Activated CD8-positive, alpha-beta memory T cell treated with anti-CD3 and anti-CD28 coated beads, Interleukin-2, amount 50 U/mL, for 48 hours (primary cell): ENCODE measurements at places on chromosomes 16 and 17.

- DNase-seq: no peak
These were observed 6.5 kb downstream of the SLC47A2 start for GRCh38 chr17:19709841-19710240.

DNA sequence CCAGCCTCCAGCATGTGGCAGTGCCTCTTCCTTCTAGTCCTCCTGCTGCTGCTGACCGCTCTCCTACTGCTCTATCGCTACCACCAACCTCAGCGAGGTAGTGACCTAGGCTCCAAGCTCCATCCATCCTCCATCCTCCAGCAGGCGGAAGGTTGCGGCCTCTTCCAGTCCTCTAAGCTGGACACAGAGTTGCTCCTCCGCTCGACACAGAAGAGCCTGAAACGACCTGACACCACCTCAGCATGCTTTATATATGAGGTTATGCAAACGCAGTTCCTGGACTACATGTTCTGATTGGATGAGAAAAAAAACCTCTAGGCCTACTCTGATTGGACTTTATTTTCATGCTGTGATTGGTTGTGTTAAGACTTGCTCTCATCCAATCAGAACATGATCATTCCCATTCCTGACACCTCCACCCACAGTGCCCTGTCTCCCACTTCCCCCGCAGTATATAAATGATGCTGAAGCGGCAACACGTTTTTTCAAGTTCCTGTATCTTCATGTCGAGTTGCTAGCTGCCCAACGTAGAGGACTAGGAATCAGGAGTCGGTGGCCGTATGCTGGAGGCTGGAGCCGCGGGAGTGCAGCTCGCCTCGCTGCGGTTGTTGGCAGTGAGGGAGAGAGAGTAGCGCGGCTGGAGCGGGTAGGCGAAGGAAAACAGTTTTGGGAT is 398.1 kb downstream of the KCNJ18 start:
- no peak for DNase-seq

DNA sequence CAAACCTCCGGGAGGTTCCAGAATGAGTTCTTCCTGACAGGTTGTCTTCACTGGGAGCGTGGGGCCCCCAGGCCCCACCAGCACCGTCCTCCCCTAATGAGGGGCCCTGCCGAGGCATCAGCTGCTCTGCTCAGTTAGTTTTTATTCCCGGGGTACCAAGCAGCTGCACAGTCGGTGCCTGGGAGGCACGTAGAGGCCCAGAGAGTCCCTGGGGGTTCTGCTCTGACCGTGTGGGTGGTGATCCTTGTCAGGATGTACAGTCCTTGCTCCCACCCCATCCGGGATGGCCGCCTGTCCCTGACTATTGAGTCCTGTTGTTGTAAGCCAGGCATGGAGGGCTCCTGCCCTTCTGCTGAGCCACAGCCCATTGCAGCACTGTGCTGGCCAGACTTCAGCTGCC is 18.5 kb downstream of the NMRAL1 start:
- no peak for DNase-seq

GRCh38 chr16:25023556-25023955 is 8.4 kb upstream of the ARHGAP17 start:
- no peak for DNase-seq

DNA sequence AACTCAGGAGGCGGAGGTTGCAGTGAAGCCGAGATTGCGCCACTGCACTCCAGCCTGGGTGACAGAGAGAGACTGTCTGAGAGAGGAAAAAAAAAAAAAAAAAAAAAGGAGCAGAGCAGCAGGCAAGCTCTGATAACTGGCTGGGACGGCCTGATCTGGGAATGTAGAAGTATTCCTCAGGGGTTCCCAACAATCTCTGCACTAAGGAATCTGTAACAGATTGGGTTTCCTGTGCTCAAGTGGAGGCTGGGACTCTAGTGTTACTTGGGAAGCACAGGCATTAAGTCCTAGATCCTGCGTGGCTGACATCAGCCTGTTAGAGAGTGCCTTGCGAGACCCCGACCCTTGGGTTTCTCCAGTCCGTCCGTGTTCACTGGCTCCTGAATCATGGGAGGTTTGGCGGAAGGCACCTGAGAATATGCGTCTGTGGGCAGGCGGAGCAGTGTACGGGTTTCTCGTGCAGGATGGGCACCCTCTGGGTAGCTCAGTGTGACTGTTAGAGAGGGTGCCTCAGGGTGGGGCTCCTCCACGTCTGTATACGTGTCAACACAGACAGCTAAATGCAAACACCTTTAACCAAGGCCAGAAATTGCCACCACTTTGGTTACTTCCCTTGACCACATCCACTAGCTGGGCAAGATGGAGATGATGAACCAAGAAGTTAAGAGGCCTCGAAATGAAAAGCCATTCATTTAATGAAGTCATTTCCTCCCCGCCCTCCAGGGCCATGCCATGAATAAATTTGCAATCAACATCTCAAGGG is 174.9 kb upstream of the RPL38 start:
- DNase-seq: no peak

DNA sequence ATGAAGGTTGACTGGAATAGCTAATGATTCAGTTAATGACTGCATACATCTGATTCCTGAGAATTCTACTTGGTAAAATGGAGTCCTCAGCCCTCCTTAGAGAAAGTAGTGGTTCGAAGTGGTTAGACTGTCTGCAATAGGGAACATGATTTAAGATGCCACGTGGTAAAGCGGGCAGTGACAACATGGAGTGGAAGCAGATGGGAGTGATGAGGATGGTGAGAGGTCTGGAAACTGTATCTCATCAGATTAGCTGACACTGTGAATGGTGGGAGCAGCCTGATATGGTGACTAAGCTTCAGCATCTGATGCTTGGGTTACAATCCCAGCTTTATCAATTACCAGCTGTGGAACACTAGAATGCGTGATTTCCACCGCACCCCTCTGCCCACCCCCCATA is 8.4 kb downstream of the CDH11 start:
- DNase-seq: no peak

- peak; percentile 74 for DNase-seq
These were observed 385 bp downstream of the CFAP119 start for GRCh38 chr16:30761427-30761927.

- no peak for DNase-seq
These were observed 16.2 kb downstream of the ITGA3 start for GRCh38 chr17:50072130-50072529.

- DNase-seq: peak; percentile 47
These were observed 16.3 kb upstream of the MAP3K14 start for GRCh38 chr17:45332989-45333701.

DNA sequence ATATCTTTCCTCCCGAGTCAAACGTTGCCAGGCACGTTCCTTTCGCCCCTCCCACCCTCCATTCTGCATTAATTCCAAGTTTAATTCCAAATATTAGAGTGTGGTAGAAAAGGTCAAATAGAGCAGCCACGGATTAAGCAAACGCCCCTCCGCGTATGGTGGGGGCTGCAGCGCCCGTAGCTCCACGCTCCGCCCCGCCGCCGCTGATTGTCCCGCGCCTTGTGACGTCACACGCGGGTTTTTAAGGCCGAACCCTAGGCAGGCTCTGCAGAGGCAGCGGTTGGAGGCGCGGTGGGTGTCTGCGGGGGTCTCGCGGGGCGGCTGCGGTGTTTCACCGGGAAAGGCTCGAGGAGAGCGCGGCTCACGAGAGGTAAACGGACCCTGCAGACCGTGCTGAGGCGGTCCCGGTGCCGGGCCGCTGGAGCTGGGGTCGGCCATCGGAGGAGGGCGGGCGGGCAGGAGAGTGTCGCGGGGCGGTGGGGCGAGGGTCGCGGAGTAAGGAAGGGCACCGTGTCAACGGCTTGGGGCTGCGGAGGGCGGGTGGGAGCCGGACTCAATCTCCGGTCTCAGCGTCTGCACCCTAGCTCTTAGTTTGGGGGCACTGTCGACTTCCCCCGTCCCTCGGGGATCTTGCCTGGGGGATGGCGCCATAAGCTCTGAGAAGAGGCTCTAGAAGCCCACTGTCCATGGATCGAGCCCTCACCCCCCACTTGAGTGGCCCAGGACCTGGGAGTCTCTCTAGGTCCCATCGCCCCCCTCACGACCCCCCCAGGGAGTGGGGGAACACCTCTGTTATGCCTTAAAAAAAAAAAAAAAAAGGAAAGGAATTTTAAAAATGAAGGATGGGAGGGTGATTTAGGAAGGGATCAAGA is at the start of gene ARL4D:
TSS of gene ARL4D (plus strand) at position 270 of the 872 bp plus-strand sequence. CDS start 740 bp downstream, outside the sequence.
- DNase-seq: peak; percentile 92

DNA sequence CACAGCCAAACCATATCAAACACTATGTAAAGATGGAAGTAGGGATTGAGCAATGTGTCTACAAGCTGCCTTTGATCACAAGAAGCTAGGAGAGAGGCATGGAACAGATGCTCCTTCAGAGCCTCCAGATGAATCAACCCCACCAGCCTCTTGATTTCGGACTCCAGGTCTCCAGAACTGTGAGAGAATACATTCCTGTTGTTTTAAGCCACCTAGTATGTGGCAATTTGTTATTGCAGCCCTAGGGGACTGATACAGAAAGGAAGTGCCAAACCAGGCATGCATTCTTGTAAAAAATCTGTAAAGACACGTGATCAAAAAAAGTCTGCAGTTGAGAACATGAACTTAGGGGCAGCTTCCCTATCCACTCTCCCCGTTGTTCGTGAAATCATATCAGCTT is 91.1 kb downstream of the C17orf67 start:
- DNase-seq: no peak

- DNase-seq: no peak
These were observed 9.6 kb downstream of the ITGA2B start for GRCh38 chr17:44379887-44380286.

GRCh38 chr16:19994466-19995170 is 79.1 kb downstream of the GPR139 start:
- DNase-seq: no peak

- no peak for DNase-seq
These were observed 37.9 kb upstream of the ABCA8 start for GRCh38 chr17:68993112-68993511.

GRCh38 chr17:37219876-37220606 is 155.7 kb upstream of the C17orf78 start:
- no peak for DNase-seq

- no peak for DNase-seq
These were observed 13.5 kb upstream of the SLC47A2 start for GRCh38 chr17:19729900-19730299.

GRCh38 chr16:49013727-49014080 is 267.9 kb downstream of the CBLN1 start:
- no peak for DNase-seq

DNA sequence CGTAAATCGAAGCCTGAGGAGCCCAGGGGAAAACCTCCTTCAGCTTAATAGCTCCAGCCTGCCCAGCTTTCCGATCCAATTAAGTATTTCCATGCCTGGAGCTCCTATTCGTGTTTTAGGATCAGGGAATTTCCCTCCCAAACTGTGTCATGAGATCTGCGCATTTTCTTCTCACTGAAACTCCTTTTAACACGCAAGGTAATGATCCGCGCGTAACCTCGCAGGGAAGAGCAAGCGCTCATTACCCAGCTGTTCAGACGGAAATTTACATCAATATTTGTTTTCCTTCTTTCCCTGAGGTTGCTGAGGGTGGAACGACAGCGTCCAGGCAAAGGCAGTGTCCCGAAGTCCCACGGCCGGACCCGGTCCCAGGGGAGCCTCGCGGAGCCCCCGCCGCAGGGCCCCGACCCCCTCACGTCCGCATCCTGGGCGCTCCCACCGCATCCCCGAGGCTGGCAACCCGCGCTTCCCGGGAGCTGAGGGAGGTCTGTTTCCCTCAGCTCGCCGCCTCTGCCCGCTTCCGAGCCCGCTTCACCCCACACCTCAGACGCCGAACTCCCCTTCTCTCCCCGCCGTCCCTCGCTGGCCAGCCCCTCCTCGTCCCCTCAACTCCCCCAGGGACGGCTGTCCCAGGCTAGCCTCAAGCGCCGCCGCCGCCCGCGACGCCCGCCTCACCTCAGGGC is 415 bp downstream of the ABCA5 start:
- no peak for DNase-seq

DNA sequence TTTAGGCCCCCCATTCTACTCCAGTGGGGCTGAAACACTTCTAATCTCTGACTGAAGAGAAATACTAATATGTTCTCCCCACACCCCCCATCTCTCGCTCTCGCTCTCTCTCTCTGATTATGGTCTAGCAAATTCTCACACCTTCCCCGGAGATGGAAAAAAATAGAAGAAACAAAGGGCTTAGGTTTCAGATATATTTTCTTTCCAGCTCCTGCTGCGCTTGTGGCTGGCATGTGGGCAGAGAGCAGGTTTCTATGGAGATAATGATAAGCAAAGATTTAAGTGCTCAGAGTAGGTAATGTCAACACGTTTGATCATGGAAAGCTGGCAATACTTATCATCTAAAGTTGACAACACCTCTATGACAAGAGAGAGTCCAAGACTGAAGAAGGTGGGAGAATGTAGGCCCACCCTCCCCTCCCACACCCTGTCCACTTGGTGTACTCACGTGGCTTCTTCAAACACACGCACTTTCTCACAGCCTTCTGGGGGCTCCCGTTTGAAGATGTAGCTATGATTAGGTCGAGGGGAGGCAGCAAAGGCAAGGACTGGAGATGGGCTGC is 8.0 kb upstream of the SLC35B1 start:
- no peak for DNase-seq

- DNase-seq: no peak
These were observed 32.9 kb downstream of the DEF8 start for GRCh38 chr16:89981414-89981813.

GRCh38 chr17:32596628-32597027 is 109.8 kb downstream of the CDK5R1 start:
- DNase-seq: no peak

- DNase-seq: no peak
These were observed 58.5 kb downstream of the TNFRSF13B start for GRCh38 chr17:16913463-16913862.

DNA sequence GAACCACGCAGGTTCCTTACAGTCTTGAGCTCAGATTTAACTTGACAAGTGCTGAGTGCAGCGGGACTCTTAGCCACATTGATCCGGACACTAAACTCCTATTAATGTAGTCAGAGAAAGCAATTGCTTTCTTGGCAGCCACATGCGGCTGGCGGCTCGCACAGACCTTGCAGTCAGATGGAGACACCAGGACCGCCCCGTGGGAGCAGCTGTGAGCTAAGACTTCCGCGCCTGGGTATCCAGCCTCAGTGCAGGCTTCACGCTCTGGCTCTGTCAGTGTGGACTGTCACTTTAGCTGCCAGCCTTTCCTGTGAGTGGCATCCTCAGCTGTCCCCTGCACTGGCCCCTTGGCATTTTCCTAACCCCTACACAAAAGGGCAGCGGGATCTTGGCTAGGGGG is 80.9 kb upstream of the NLRP1 start:
- DNase-seq: no peak

GRCh38 chr17:78573955-78574354 is 3.2 kb downstream of the DNAH17 start:
- DNase-seq: no peak

DNA sequence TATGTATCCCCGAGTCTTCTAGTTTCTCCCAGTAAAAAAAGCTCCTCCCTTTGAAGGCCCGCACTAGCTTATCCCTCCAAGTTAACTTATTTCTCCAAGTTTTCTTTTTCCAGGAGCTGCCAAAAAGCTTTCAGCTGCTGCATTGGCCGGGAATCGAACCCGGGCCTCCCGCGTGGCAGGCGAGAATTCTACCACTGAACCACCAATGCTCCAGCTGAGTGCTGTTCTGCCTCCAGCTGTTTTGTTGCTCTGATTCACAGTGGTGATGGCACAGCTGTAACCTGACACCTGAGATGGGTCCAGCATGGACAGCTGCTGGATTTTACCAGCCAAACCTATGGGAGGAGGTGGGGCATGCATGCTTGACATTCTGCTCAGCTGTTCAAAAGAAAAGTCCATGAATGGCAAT is 22.1 kb downstream of the VAC14 start:
- no peak for DNase-seq
